AG04449 (cell line): ENCODE measurements at places on chromosomes 5 and 9.

- no peak for DNase-seq
Observed at GRCh38 chr5:152288499-152288898, 116.6 kb downstream of the NMUR2 start.

GRCh38 chr9:107280543-107280942, 2.5 kb upstream of the RAD23B start:
- no peak for DNase-seq

GRCh38 chr9:121298016-121298538, 30.1 kb downstream of the GSN start:
- no peak for DNase-seq

- DNase-seq: no peak
Observed at GRCh38 chr9:69076550-69076949, 41.0 kb downstream of the FXN start.

DNA sequence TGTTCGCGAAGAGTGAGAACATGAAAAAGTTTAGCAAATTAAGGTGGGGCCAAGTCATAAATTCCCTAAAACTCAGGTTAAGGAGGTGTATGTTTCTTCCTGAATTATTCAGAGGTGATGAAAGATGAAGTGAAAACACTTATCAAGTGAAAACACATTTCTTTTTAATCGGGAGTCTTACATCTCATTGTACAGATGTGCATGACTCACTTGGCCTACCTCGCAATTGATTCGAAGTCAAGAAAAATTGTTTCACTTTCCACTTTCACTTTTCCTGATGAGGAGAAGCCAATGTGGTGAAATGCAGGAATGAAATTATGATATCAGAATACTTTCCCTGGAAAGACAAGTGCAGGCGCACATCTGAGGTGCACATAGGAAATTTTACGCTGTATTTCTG, 78.7 kb downstream of the SLC25A46 start:
- DNase-seq: no peak

- no peak for DNase-seq
Observed at GRCh38 chr5:17182494-17182893, 34.9 kb upstream of the BASP1 start.

- DNase-seq: no peak
Observed at GRCh38 chr5:141814064-141814964, 63.9 kb downstream of the PCDH1 start.

DNA sequence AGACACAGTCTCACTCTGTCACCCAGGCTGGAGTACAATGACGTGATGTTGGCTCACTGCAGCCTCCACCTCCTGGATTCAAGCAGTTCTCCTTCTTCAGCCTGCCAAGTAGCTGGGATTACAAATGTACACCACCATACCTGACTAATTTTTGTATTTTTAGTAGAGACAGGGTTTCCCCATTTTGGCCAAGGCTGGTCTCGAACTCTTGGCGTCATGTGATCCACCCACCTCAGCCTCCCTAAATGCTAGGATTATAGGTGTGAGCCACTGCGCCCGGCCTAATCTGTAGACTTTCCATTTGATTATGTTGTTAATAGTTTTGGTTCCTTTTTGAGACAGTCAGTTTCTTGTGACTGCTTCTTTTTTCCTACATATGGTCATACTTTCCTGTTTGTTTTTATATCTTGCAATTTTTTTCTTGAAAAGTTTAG, 31.0 kb downstream of the MTREX start:
- no peak for DNase-seq

DNA sequence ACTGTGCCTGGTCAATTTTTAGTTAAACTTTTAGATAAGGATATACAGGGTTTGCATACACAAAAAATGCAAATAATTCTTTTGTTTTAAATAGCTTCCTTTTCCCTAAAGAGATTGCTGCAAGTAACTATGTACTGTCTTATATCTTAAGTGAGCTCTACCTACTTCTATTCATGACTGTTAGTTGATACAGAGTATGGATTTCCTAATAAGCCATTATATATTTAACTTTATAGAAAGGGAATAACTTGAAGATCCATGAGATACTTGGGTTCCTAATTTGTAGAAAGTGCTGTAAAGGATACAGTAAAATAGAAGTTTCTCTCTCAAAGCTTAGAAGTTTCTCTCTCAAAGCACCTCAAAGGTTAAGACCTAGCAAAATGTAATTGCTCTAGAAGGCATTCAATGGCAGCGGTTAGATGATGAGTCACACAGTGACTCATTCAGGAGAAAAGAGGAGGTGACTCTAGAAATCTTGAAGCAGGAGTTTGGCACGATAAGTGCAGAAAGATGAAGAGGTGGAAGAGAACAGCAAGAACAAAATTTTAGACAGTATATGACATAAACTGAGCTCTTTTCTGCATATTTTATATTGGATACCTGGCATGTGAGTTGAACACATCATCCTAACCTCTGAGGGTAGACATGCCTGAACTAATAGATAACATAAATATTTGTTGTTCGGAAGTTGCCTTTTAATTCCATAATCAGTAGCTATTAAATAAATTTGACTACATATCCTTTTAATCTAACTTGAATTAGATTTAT, 5.5 kb upstream of the DNAJC21 start:
- DNase-seq: no peak

GRCh38 chr5:10592601-10593000, 28.7 kb downstream of the ANKRD33B start:
- DNase-seq: no peak

GRCh38 chr5:2149195-2149539, 266.4 kb upstream of the IRX4 start:
- DNase-seq: no peak

- DNase-seq: no peak
Observed at GRCh38 chr5:172140866-172141265, 47.2 kb downstream of the STK10 start.
